ENCODE measurements at places on chromosomes 13 and 19.

DNA sequence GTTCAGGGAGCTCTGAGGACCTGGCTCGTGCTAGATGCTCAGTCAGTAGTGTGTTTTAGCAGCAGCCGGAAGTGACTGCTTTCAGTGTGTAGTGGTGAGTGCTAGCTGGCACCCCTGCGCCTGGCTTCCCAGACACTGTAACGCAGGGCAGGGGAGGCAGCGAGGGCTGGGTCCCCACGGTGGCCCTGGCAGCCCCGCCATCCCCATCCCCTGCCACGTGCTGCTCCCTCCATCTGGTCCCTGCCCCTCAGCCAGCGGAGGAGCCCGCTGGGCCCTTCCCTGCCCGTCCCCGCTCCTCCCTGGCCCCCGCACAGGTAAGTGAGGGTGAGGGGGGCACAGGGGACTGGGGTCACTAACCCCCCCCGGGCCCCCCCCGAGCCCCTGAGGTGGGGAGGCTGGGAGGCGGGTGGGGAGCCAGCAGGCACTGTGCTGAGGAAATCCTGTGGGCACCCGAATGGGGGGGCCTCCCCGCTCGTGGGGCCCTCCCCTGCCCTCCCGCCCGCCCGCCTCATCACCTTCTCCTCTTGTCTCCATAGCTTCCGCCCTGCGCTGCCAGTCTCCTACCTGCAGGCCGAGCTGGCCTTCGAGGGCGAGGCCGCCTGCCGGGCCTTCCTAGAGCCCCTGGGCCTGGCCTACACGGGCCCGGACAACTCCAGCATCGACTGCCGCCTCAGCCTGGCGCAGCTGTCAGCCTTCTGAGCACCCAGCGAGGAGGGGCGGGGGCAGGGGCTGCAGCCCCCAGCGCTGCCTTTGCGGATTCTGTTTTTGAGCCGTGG is 3.2 kb downstream of the LENG9 start:
- no peak for DNase-seq

DNA sequence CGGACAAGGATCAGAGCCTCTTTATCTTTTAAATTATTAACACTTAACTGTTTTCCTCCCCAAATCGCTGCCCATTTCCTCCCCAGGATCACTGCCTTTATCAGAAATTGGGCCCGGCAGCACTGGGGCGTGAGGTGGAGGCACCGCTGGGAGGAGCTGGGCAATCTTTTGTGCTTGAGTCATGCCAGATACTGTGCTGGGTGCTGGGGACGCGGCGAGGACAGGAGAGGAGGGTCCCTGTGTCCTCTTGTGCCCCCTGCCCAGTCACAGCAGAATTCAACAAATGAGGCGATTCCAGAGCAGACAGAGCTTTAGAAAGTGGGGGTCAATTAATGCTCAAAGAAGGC is 347.8 kb downstream of the ZNF536 start:
- no peak for DNase-seq

DNA sequence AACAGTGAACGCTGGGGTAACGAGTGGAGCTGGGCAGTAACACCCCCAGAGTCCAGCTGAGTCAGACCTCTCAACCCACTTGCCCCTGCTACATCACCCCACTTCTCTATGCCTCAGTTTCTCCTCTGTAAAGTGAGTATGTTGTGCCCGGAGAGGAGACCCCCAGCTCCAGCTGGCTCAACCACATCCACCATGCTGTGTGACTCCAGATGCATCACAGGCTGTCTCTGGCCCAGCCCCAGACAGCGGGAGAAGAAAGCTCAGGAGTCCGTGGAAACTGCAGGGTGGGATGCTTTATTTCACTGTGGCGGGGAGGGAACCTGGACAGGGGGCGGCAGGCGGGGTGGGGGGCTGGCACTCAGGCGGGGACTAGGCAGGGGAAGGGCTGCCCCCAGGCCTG is 9.6 kb upstream of the ELL start:
- no peak for DNase-seq

DNA sequence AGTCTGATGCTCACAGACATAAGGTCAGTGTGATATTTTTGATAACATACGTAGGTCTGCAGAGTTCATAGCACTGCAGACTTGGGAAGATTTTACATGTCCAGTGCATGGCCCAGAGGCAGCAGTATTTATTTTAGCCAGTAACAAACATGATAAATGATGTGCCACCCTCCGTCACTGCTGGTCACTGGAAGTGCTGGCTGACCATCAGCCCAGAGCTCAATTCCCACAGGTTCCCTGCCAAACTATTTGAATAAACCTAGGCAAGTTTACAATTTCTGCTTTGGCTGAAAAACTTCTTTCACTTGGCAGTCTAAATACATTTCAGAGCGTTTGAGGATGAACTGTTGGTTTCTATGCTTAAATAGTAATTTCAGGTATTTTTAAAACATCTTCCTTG is 135.5 kb upstream of the EDNRB start:
- DNase-seq: no peak

DNA sequence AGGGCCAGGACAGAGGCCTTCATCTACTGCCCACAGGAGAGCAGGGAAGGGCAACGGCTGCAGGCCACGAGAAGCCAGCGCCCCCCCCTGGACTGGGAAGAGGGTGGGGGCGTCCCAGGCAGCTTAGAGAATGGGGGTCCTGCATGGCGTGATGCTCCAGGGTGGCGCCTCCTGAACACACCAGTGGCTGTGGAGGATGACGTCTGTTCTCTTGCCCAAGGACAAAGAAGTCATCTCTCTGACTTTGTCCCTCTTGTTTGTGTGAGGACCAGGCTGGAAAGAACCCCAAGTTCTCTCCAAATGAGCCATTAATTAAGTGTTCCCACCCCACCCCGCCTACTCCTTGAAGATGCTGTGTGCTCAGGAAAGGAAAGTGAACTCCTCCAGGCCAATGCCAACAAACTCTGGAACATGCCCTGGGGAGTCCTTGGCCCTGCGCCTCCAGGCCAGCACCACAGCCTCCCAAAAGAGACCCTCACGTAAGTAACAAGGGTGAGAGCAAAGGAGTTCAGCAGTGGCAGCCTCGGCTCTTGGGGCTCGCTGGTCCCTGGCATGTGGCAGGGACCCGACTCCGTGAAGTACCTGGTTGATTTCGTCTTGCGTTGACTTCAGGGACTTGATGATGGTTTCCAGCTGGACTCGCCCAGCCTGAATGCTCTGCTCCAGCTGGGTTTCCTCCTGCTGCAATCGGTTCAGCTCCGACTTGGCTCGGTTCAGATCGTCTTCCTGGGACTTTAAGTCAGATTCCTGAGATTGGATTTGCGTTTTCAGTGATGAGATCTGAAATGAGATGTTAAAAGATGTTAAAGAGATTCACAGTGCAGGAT is 68.4 kb downstream of the EPS15L1 start:
- no peak for DNase-seq

DNA sequence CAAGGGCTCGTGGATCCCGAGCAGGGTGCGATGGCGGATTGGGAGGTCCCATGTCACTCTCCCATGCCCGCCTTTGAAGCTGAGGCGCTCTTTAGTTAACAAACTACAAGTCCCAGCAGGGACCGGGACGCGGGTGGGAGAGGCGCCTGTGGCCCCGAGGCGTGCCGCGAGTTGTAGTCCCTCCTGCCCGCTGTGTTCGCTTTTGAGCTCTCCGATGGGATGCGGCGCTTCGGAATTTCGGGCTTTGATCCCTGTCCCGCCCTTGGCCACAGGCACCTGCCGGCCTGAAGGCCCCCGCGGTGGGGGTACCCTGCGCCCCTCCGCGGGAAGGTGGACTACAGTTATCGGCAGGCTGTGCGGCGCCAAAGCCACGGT is 11.0 kb downstream of the CYTH2 start:
- peak; percentile 43 for DNase-seq

GRCh38 chr19:15779756-15780476 is 7.5 kb upstream of the OR10H5 start:
- no peak for DNase-seq

- no peak for DNase-seq
Observed at GRCh38 chr13:96450326-96451020, 360.6 kb downstream of the HS6ST3 start.

- DNase-seq: no peak
Observed at GRCh38 chr13:51895906-51896888, 34.4 kb downstream of the CCDC70 start.

- peak; percentile 46 for DNase-seq
Observed at GRCh38 chr19:10112895-10113591, 1.6 kb downstream of the P2RY11 start.

DNA sequence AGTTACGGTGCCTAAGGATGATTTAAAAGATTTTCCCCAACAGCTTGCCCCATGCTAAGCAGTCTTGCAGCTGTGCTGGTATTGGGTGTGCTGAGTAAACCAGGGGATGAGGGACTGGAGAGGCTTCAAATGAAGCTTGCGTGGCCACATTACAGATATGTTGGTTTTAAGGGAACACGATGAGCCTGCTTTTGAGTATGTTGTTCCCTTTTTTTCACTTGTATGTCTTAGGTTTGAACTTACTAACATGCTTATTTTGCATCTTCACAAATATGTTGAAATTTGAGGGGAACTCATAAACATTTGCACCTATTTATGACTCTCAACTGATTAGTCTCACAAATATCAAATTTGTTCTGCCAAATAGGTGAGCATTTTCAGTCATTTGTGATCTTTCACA is 2.0 kb upstream of the IL17D start:
- no peak for DNase-seq

GRCh38 chr13:95652821-95653220 is 8.3 kb upstream of the DZIP1 start:
- DNase-seq: no peak

DNA sequence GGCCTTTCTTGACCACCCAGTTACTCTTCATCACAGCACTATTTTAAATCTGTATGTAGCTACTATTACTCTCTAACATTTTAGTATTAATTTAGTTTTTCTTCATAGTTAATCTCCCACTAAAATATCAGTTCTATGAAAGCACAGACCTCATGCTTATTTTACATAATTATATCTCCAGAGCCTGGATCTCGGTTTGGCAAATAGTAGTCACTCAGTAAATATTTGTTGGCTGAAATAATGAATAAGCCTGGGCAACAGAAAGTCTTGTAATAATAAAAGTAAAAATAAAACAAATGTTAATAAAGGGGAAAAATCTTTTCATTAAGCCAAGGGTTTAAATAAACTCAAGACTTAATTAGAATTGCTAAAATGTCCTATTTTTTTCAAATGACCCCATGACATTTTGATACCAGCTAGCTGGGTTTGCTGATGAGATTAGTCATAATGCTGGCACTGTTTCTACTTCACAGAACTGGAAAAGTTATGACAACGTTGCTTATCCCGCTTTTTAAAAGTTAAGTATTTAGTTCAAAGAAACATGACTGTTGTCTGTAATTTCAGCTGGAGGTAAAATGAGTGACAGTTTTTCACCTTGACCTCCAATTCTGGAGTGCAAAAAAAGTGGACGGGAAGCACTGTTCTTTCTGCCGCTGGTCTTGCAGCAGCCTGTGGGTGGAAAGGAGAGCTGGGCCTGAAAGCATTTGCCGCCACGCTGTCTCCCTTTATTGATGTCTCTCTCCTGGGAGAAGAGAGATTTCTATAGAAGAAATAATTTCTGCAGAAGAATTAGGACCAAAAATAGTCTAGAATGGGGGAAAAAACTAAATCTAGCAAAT is 85.2 kb upstream of the SPATA13 start:
- no peak for DNase-seq

GRCh38 chr19:50300051-50300450 is 29.1 kb downstream of the KCNC3 start:
- DNase-seq: no peak
